ENCODE measurements at places on chromosomes 1 and 21.

GRCh38 chr1:32112806-32113375, 5.0 kb downstream of the KPNA6 start:
- no peak for ATAC-seq

- ATAC-seq, result no peak
These were observed 214.0 kb downstream of the ZC3H11B start for GRCh38 chr1:219398815-219399396.

GRCh38 chr1:189434461-189434860, 1043.2 kb downstream of the BRINP3 start:
- ATAC-seq, result no peak

GRCh38 chr1:205943245-205943644, at the start of gene SLC26A9:
SLC26A9 (minus strand) TSS chr1:205943456; CDS start chr1:205935820, 7,636 bp downstream.
- no peak for ATAC-seq

DNA sequence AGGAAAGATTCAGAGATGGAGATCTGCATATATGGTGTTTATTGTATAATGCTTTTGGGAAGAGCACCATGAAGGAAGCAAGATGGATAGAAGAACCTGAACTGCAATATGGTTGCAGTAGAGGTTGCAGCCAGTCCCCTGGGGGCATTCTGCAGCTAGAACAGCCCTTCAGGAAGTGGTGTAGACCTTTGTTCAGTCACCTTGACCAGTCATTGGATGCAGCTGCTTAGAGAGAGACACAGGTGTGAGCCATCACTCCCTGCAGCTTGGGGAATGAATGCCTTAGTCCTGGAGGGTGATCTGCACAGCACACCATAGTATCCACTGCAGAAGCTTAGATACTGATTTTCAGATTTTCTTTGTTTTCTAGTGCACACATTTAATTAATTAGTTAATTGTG, 42.3 kb downstream of the NEK7 start:
- no peak for ATAC-seq

- ATAC-seq, result no peak
These were observed 34.4 kb downstream of the NENF start for GRCh38 chr1:212466898-212467650.

DNA sequence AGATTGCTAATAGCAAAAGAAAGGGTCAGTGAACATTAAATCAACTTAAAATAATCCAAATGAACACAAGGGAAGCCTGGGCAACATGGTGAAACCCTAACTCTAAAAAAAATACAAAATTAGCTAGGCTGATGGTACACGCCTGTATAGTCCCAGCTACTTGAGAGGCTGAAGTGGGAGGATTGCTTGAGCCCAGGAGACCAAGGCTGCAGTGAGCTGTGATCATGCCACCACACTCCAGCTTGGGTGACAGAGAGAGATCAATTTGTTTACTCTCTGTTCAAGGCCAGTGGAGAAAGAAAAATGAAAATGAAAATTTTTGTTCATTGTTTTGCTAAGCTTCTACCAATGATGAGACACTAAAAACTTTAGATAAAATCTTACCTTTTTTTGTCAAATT, 24.8 kb downstream of the WDR47 start:
- no peak for ATAC-seq

- no peak for ATAC-seq
These were observed 65.2 kb downstream of the CD247 start for GRCh38 chr1:167453123-167453522.

- no peak for ATAC-seq
These were observed 950 bp upstream of the LRP8 start for GRCh38 chr1:53328541-53329499.

All from gastroesophageal sphincter (tissue), 4 donors.